ENCODE measurements at places on chromosomes 2 and 18.
A peak's percentile ranks its signal among the peaks of the same experiment; 100 is the strongest.

GRCh38 chr2:216884347-216884746, 24.5 kb upstream of the TNP1 start:
- H3K27ac ChIP-seq = no peak overlapping the region
- no peaks in the 10 kb centered on the region for H3K36me3 ChIP-seq
- H3K4me3 ChIP-seq = no peak overlapping the region
- peaks cover 14% of the 10 kb centered on the region for H3K4me1 ChIP-seq

DNA sequence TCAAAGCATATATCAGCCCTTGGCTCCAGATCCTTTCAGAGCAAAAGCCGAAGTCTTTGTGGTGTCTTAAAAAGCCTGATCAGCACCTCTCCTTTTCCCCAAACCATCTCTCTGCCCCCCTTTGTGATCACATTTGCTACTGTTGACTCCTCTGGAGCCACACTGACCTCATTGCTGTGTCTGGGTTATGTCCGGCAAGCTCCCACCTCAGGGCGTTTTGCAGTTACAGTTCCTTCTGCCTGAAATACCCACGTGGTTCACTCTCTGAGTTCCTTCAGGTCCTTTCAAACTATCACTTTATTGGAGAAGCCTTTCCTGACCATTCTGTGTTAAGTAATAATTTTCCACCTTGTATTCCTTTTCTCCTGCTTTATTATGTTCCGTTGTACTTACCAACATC, 11.8 kb downstream of the C2orf69 start:
- no peaks in the 10 kb centered on the region for H3K36me3 ChIP-seq
- no peaks in the 10 kb centered on the region for H3K4me1 ChIP-seq
- H3K27ac ChIP-seq = no peak overlapping the region
- H3K27me3 ChIP-seq = no peaks in the 10 kb centered on the region
- no peak for DNase-seq

GRCh38 chr18:51645607-51646006, 448.1 kb upstream of the MEX3C start:
- no peak for DNase-seq
- H3K4me3 ChIP-seq = no peak overlapping the region
- no peaks in the 10 kb centered on the region for H3K4me1 ChIP-seq
- no peaks in the 10 kb centered on the region for H3K36me3 ChIP-seq

DNA sequence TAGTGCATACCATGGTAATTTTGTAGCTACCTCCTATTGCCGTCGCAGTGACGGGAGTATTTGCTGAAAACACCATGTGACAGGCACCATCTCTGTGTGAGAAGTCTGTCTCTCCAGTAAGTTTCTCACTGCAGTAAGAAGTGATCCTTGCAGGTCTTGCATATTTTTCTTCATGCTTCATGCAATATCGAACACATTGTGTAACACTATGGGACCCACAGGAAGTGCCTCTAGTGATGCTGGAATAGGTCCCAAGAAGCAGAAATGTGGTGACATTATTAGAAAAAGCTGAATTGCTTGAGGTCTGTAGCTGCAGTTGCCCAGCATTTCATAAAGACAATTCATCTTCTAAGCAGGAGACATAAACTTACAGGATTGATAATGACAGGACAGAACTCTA, 167.6 kb downstream of the DCDC2C start:
- H3K4me1 ChIP-seq = no peaks in the 10 kb centered on the region
- no peak overlapping the region for H3K27ac ChIP-seq
- no peak for DNase-seq
- H3K36me3 ChIP-seq = no peaks in the 10 kb centered on the region
- H3K4me3 ChIP-seq = no peak overlapping the region

DNA sequence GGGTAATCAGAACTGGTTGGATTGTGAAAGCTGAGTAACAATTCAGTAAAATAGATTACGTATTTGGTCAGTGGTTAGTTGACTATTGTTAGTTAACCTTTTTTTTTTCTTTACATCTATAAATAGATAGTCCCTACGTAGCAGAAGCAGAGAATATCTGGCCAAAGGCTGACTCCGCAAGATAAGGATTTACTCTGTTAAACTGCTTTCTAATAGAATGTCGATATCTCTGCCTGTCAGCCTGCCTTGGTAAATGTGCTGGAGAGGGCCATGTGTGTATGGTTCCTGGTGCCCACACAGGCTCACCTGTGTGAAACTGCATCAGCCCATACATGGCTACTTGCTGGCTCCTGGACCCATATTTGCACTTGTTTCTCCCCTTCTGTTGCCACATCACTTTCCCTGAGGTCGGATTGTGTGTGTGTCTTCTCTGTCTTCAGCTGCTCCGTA, 94.4 kb downstream of the CRIM1 start:
- no peak overlapping the region for H3K4me3 ChIP-seq
- H3K27ac ChIP-seq = no peak overlapping the region

- no peaks in the 10 kb centered on the region for H3K27me3 ChIP-seq
- no peaks in the 10 kb centered on the region for H3K36me3 ChIP-seq
- no peak overlapping the region for H3K4me3 ChIP-seq
- no peaks in the 10 kb centered on the region for H3K4me1 ChIP-seq
- no peak overlapping the region for H3K27ac ChIP-seq
Measured at GRCh38 chr18:65409261-65409660, 341.6 kb upstream of the CDH7 start.

GRCh38 chr2:113136828-113137775, 9.7 kb downstream of the IL1RN start:
- H3K4me3 ChIP-seq = no peak overlapping the region
- DNase-seq = peak; percentile 43
- no peak overlapping the region for H3K27ac ChIP-seq
- H3K36me3 ChIP-seq = no peaks in the 10 kb centered on the region
- H3K4me1 ChIP-seq = peaks cover 14% of the 10 kb centered on the region
- no peaks in the 10 kb centered on the region for H3K27me3 ChIP-seq

DNA sequence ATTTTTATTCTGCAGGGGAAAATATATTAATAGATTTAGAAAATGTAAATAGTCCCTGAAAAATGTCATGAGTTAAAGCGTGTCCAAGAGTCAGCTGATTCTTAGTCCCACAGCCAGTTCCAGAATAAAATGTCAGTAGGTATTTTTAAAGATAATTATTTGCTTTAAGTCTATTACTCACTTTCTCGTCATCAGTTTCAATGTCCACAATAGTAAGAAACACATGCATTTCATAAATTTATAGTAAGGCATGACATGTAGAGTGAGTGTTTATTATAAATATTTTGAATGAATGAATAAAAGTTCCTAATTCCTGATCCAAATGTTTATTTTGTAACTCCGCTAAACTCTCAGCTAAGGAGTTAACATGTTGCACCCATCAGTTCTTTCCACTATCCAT, 1044.0 kb upstream of the PIK3C3 start:
- H3K27ac ChIP-seq = no peak overlapping the region
- no peaks in the 10 kb centered on the region for H3K27me3 ChIP-seq
- DNase-seq = no peak
- no peak overlapping the region for H3K4me3 ChIP-seq

GRCh38 chr18:25164211-25164847, 187.6 kb downstream of the ZNF521 start:
- no peaks in the 10 kb centered on the region for H3K27me3 ChIP-seq
- H3K4me1 ChIP-seq = no peaks in the 10 kb centered on the region
- no peaks in the 10 kb centered on the region for H3K36me3 ChIP-seq
- H3K4me3 ChIP-seq = peak overlapping the region; percentile 65

DNA sequence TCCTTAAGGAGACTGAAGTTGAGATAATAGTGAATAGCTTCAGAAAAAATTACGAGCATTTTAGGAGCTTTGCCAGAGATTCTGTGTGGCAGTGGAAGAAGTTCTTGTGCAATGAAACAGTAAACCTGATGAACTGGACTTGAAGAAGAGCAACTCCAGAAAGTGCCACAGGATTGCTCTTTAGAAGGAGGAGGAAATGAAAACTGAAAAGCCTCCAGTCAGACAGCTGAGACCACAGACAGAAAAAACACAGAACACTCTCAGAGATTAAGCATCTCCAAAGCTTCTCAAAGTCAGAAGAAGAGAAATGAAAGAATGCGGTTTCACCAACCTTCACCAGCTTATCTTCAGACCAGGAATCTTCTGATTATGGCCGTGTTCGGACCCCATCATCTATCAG, 329.7 kb upstream of the CNTNAP5 start:
- no peaks in the 10 kb centered on the region for H3K27me3 ChIP-seq
- no peaks in the 10 kb centered on the region for H3K36me3 ChIP-seq
- H3K27ac ChIP-seq = no peak overlapping the region

DNA sequence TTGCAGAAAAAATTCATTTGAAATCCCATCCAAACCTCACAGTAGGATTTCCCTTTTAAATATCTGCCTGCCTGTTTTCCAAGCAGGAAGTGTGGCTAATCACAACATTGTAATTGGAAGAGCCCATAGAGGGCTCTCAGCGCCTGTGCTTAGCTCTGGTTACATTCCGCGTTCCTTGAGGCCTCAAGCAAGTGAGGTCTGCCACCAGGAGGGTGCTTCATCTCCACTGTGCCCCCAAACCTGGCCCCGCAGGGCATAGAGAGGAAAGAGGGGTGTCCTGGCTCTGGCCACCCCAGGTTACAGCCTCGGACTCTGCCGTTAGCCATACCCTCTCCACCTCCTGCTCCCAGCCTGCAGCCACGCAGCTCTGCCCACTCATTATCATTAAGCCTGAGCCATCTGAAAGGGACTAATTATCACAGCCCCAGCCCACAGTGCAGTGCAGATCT, 214.8 kb downstream of the SP3 start:
- H3K27me3 ChIP-seq = peaks cover 11% of the 10 kb centered on the region
- DNase-seq = no peak
- H3K27ac ChIP-seq = no peak overlapping the region
- H3K36me3 ChIP-seq = no peaks in the 10 kb centered on the region
- H3K4me1 ChIP-seq = no peaks in the 10 kb centered on the region

GRCh38 chr2:133780099-133780996, 212.1 kb upstream of the NCKAP5 start:
- H3K27ac ChIP-seq = no peak overlapping the region
- H3K4me3 ChIP-seq = no peak overlapping the region
- no peaks in the 10 kb centered on the region for H3K27me3 ChIP-seq
- no peaks in the 10 kb centered on the region for H3K36me3 ChIP-seq
- no peaks in the 10 kb centered on the region for H3K4me1 ChIP-seq
- DNase-seq = no peak

- no peaks in the 10 kb centered on the region for H3K4me1 ChIP-seq
- H3K4me3 ChIP-seq = no peak overlapping the region
- H3K36me3 ChIP-seq = peaks cover 4% of the 10 kb centered on the region
- no peak for DNase-seq
- H3K27me3 ChIP-seq = no peaks in the 10 kb centered on the region
Measured at GRCh38 chr2:214765180-214765579, 44.3 kb downstream of the BARD1 start.

DNA sequence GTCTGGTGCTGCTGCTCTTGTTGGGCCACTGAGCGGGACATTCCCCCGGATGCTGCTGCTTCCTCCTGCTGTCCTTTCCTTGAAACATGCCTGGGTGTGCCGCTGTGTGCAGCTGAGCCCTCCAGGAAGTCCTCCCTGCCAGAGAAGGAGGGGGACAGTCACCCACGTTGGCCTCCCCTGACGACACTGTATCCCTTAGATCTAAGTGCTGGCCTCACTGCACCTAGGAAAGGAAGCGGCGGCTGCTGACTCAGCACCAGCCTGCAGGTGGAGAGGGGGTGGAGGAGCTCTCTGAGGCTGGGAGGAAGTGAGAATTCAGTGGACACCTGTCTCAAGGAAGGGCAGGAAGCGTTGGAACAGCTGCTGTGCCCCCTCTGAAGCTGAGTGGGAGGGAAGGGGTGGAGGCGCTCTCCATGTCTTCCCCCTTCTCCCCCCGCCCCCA, 239.8 kb downstream of the HAUS1 start:
- peak; percentile 35 for DNase-seq
- no peaks in the 10 kb centered on the region for H3K36me3 ChIP-seq
- H3K27me3 ChIP-seq = no peaks in the 10 kb centered on the region

GRCh38 chr2:118223511-118223991, 135.3 kb downstream of the INSIG2 start:
- no peaks in the 10 kb centered on the region for H3K36me3 ChIP-seq
- peaks cover 42% of the 10 kb centered on the region for H3K27me3 ChIP-seq
- H3K27ac ChIP-seq = peak overlapping the region; percentile 62
- DNase-seq = no peak
- peaks cover 9% of the 10 kb centered on the region for H3K4me1 ChIP-seq

GRCh38 chr18:48874701-48875162, 76.0 kb downstream of the SMAD7 start:
- H3K4me1 ChIP-seq = peaks cover 29% of the 10 kb centered on the region
- no peak overlapping the region for H3K4me3 ChIP-seq
- no peak overlapping the region for H3K27ac ChIP-seq
- no peaks in the 10 kb centered on the region for H3K36me3 ChIP-seq

- no peaks in the 10 kb centered on the region for H3K4me1 ChIP-seq
- peaks cover 48% of the 10 kb centered on the region for H3K27me3 ChIP-seq
- no peak for DNase-seq
- H3K36me3 ChIP-seq = no peaks in the 10 kb centered on the region
- no peak overlapping the region for H3K27ac ChIP-seq
Measured at GRCh38 chr2:240050278-240050677, 3.0 kb downstream of the OR6B3 start.

GRCh38 chr2:584863-585823, 92.1 kb downstream of the TMEM18 start:
- DNase-seq = peak; percentile 35
- no peaks in the 10 kb centered on the region for H3K36me3 ChIP-seq
- peaks cover 6% of the 10 kb centered on the region for H3K4me1 ChIP-seq
- no peak overlapping the region for H3K27ac ChIP-seq
- peak overlapping the region; percentile 3 for H3K4me3 ChIP-seq
- H3K27me3 ChIP-seq = peaks cover 30% of the 10 kb centered on the region

- H3K27ac ChIP-seq = no peak overlapping the region
- no peak for DNase-seq
- no peaks in the 10 kb centered on the region for H3K27me3 ChIP-seq
- peaks cover 27% of the 10 kb centered on the region for H3K4me1 ChIP-seq
Measured at GRCh38 chr2:70078384-70078783, 8.9 kb upstream of the PCBP1 start.

GRCh38 chr2:65638443-65638842, 206.0 kb upstream of the SPRED2 start:
- H3K27ac ChIP-seq = no peak overlapping the region
- H3K36me3 ChIP-seq = no peaks in the 10 kb centered on the region
- H3K27me3 ChIP-seq = peaks cover 9% of the 10 kb centered on the region
- no peak for DNase-seq

- H3K4me3 ChIP-seq = no peak overlapping the region
- no peak overlapping the region for H3K27ac ChIP-seq
- no peaks in the 10 kb centered on the region for H3K27me3 ChIP-seq
Measured at GRCh38 chr18:58554404-58554803, 74.5 kb downstream of the ALPK2 start.

DNA sequence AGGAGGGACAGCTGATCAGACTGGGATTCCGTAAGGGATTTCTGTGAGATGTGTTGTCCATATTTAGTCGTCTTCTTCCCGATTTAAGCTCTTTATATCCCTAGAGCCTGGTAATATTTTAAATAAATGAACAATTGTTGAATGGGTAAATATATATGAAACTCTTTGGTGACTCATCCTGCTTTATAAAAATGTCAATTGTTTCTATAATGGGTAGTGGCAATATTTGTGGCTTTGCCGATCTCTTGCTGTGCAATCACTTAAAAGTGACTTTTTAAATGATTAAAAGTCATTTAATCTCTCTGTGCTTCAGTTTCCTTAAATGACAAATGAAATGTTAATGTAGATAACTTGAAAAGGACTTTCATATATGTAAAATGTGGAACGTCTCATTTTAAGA, 339.2 kb downstream of the RNF144A start:
- H3K27me3 ChIP-seq = no peaks in the 10 kb centered on the region
- no peak overlapping the region for H3K27ac ChIP-seq
- H3K4me3 ChIP-seq = no peak overlapping the region
- no peaks in the 10 kb centered on the region for H3K36me3 ChIP-seq
- no peaks in the 10 kb centered on the region for H3K4me1 ChIP-seq
- DNase-seq = no peak
